ENCODE measurements at places on chromosomes 12 and 14.

DNA sequence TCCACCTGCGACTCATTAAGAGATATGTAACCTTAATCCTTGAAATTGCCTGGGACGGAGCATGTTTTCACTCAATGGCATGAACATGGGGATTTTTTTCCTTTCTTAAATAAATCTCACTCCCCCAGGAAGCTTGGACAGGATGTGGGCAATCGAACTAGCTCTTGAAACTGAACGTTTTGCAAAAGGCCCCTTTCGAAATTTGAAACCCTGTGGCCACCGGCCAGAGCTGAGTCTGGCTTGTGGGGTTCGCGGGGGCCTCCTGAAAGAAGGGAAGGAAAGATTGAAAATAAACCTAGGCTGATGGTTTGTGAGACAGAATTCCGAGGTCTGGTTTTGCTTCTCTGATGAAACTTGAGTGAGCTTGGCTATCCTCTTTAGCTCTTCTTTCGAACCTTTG is 101.4 kb upstream of the RTL1 start:
- no peak for DNase-seq

DNA sequence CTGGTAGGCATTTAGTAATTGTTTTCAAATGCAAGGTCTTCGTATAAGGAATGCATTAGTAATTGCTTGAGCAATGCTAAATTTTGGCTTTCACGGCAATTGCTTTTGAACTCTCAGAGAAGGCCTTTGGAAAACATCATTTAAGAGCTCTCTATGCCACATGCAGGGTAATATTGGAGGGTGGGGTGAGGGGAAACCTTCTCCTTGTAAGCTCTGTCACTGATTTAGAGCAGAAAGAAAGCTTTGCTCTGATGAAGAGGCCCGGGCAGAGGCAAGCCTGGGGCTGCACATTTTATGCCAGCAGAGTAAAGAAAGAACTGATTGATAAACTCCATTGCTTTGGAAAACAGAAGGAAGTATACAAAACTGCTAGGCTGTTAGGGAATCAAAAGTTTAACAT is 70.9 kb downstream of the TRIM9 start:
- DNase-seq, result no peak

- no peak for DNase-seq
Measured at GRCh38 chr12:18439541-18439940, 178.2 kb downstream of the PIK3C2G start.

DNA sequence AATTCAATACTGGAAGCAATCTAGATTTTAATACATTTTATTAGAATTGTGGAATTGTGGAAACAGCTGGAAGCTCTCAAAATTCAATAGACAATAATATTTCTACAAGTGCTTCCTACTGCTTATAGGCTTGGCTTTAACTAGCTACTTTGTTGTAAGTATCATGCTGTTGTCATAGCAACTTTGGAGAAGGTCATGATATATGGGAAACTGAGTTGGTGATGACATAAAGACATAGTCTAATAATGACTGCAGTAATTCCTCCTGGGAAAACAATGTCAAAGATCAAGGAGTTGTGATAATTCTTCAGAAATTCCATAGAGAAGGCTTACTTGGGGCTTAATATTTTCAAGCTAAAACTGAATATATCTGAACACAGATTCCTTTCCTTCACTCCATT is 266.6 kb downstream of the KIF21A start:
- no peak for DNase-seq

GRCh38 chr12:64780531-64781279 is 21.5 kb upstream of the GNS start:
- peak; percentile 81 for DNase-seq

DNA sequence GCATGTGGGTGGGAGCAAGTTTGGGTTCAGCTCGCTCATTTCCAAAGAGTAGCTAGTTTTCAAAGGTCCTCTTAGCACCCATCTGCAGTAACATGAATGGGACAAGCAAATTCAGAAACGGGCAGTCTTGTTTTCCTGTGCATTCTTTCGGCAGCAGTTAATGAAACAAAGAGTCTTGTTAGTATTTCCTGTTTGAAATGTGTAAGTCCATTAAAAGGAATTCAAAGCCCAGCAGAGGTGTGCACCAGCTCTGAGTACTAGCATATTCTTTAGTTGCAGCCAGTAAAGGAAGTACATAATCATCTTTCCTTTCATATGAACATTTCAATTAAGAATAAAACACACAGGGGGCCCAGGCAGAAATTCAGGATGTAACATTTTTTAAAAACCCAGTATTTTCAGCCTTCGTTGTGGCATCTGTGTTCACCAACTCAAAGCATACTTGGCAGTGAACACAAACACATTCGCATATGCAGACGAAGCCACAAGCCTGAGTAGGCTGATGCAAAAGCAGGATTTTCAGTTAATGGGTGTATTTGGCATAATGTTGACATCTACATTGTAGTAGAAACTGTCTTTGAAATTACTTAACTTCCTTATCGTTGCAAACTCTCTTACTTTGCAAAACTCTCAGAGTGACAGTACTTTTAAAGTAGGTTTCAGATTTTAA is 570.0 kb upstream of the FLRT2 start:
- DNase-seq, result no peak

Data from LoVo (cell line).